ENCODE measurements at places on chromosomes 2 and 18.

GRCh38 chr2:12980817-12981216, 264.1 kb downstream of the TRIB2 start:
- no peak for DNase-seq

- no peak for DNase-seq
These were observed 8.9 kb upstream of the POU3F3 start for GRCh38 chr2:104844807-104845551.

DNA sequence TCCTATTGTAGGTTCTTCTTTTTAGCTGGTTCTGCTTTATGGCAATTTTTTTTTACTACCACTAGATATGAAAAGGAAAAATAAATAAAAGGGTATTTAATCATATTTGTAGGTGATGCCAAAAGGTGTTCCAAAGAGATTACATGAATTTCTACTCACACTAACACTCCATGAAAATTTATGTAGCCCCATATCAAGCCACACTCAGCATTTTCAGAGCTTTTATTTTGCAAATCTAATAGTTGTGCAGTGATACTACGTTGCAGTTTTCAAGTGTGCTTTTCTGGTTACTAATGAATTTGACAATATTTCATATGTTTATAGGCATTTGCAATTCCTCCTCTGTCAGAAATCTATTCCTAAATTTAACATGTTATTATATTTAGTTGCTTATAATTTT, 363.9 kb upstream of the TMEFF2 start:
- DNase-seq: no peak

DNA sequence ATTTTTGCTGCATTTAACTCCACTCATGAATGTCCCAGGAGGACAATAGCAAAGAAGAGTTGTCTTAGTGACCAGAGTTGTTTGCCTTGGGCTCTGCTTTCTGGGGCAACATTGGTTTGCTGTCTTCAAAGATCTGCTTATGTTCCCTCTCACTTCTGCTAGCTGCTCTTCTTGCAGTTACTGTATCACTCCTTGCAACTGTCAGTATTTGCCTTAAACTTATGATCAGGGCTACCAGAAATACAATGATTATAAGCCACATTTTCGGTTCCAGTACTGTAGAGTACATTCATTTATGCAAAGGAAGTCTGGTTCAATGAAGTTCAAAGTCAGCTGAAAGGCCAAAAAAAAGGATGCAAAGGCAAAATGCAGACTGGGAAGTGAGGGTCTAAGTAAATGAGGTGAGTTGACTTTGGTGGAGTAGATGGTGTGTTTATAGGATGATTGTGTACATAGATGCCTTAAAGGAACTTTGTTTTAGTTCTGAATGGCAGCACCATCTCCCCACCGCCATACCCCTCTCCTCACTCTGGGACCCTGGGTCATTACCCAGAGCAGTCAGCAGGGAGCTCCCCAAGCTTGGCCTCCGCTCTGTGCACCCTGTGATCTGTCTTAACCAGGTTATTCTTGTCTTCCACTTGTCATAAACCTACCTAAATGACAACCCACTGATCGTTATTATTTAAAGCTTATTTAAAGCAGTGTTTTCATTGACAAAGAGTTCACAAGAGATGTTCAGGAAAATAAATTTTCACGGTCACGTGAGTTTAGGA, 236.0 kb downstream of the DOK6 start:
- DNase-seq: no peak

GRCh38 chr18:75207310-75208154, 1.4 kb downstream of the PTGR3 start:
- no peak for DNase-seq

GRCh38 chr2:96531366-96531765, 5.2 kb upstream of the ARID5A start:
- no peak for DNase-seq

- DNase-seq: no peak
These were observed 121.5 kb upstream of the PXDN start for GRCh38 chr2:1865716-1866234.

DNA sequence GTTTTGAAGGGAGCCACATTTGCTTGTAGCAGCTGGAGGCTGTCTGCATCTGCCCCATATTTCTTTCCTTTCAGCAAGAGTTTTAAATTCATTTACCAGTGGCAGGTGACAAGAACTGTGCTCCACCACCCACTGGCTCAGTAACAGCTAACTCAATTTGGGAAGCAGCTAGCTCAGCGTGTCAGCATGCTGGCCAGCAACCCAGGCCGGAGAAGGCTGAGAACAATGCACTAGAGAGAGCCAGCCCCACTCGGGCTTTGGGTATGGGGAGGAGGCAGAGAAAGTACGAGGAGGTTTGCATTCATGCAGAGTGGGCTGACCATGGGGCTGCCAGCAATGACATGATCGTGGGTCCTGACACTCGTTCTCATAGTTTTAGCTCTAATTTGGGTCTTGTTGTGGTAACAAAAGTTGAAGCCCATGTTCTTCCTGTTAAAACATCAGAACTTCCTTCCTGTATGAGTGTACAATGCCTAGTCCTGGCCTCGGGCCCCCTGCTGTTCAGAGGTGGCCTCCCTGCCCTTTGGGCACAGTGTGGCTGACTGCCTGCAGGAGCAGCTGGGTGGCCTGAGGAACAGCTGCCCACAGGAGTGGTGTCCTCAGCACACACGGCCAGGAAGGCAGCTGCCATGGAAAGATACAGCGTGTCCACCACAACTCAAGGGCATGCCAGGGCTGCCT, 23.0 kb downstream of the CDC42EP3 start:
- no peak for DNase-seq

GRCh38 chr2:57407772-57408201, 638.8 kb upstream of the VRK2 start:
- DNase-seq: no peak

DNA sequence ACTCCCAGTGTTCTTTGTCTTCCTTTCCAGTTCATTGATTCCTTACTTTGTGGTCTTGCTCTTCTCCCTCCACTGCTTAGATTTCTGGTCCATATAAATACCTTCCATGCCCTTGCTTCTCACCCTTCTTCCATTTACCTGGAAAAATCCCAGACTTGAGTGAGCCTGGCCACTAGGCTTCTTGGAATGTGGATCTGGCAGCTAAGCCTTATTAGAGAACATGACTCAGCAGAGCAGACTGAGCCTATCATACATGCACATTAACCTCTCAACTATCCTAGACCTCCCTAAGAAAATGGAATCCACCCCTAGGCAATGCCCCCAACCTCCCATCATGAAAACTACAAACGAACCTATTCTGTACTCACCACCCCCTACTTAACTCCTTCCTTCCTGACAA, 127.7 kb downstream of the RHBDD1 start:
- DNase-seq: no peak

- no peak for DNase-seq
These were observed 172.7 kb upstream of the ARL4C start for GRCh38 chr2:234669621-234670020.

- DNase-seq: no peak
These were observed 291.0 kb downstream of the CNTNAP5 start for GRCh38 chr2:124316133-124316532.

GRCh38 chr2:177998006-177998405, 74.6 kb downstream of the PDE11A start:
- no peak for DNase-seq

GRCh38 chr2:174615871-174616436, 18.4 kb upstream of the WIPF1 start:
- DNase-seq: no peak

- DNase-seq: no peak
These were observed 94.8 kb upstream of the CXCR4 start for GRCh38 chr2:136212426-136213378.

GRCh38 chr2:62774555-62775366, 69.2 kb downstream of the EHBP1 start:
- no peak for DNase-seq

- DNase-seq: no peak
These were observed 4.3 kb downstream of the DBI start for GRCh38 chr2:119371111-119371510.

DNA sequence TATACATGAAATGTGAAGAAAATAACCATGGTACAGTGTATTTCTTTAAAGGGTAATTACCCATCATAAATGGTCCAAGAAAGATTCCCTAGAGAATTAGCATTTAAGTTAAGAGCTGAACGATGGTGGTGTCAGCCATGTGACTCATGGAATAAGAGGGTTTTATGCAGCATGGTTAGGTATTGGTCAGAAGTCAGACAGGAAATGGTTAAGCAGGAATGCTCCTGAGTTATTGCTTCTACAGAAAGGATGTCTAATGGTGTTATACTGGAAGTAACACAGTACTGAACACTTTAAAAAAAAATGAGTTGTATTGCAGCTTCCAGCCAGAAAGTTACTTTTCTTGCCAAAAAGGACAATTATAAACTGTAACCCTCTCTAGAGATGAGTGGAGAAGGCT, 72.7 kb upstream of the UBE2E3 start:
- DNase-seq: no peak

DNA sequence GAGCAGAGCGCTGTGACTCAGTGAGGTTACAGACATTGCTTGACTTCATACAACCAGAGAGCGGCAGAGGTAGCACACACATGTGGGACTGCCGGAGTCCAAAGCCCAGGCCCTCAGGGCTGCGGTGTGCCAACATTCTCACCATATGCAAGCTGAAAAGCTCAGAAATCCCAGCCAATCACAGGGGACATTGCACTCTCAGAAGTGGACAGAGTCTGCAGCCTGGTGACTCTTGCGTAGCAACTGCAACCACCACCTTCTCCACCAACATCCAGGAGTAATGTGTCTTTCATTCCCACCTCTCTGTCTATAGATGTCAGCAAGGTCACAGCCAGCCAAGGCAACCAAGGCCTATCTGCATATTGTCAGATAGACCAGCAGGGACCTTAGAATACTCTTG, 158.1 kb downstream of the TTC32 start:
- no peak for DNase-seq

GRCh38 chr2:84970210-84970867, 622 bp upstream of the KCMF1 start:
- DNase-seq: no peak

GRCh38 chr2:17287183-17287582, 231.1 kb downstream of the RAD51AP2 start:
- no peak for DNase-seq

DNA sequence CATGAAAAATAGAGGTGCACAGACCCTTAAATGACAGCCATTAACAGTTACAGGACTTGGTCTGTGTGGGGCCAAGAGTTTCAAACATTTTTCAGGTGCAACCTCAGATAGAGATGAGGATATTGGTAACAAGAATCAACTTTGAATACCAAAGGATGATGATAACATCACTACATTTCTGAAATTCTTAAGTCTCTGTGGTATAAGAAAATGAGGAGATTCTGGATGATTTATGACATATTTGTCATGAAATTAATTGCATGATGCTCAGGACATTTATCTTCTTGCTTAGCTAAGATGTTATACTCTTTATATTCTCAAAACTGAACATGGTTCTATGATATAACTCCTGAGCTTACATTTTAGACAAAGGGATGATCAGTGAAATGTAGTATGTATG, 471.8 kb upstream of the CWC22 start:
- DNase-seq: no peak

DNA sequence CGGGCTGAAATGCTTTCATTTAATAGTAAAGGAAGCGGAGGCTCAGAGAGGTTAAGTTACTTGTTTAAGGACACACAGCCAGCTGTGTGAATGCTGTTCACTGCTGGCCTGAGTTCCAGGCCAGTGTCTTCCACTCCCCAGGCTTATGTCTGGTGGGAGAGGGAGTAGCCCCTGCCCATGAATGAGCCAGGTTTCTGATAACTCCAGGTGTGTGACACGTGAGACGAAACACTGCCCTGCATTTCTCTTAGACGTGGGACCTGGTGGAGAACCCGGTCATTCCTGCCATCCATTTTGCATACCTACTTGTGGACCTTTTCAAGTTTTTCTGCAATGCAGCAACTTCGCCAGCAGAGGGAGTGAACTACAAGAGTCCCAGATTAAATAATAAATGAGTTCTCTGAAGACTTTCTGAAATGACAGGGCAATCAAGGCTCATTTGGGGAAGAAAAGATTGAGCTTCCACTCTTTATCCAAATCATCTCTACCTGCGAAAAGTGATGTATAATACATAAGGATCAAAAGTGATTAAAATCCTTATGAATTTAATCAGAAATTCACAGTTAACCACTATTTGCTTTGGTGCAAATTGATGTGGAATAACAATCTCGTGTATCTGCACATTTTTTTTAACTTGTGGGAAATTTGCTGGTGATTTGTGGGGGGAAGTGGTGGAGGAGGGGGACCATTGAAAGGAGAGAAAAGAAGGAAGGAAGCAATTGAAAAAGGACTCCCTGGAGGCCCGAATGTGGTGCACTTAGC, 79.4 kb upstream of the ASB18 start:
- peak; percentile 52 for DNase-seq

DNA sequence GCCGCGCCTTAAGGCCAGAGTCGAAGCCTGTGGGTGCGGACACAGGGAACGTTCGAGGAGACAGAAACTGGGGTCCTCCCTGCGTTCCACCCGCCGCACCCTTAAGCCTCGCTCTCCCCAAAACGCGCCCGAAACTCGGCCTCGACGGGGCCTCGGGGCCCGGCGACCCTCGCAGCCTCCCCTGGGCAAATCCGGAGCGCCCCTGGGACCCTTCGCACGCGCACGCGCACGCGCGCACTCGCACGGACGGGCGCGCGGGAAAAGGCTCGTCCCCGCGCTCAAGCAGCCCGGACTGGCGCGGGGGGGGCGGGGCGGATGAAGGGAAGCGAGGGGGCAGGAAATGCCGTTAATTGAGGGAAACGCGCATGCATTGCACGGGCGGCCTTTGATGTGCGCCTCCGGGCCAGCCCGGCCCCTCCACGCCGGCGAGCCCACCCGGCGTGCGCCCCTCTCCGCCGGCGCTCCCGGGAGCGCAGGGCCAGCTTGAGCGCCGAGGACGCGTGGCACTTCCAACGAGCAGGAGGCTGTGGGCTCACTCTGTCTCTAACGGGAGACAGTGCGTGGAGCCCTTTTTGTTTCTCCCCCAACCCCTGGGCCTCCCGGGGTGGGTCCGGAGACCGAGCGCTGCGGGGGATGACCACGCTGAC, 5.4 kb upstream of the SALL3 start:
- no peak for DNase-seq

Data from amniotic stem cell (primary cell).